ENCODE measurements at places on chromosomes 5 and 9.

- DNase-seq = no peak
- no peak overlapping the region for H3K4me3 ChIP-seq
- no peaks in the 10 kb centered on the region for H3K36me3 ChIP-seq
- H3K27ac ChIP-seq = no peak overlapping the region
Observed at GRCh38 chr5:26864061-26864460, 174.3 kb downstream of the CDH9 start.

DNA sequence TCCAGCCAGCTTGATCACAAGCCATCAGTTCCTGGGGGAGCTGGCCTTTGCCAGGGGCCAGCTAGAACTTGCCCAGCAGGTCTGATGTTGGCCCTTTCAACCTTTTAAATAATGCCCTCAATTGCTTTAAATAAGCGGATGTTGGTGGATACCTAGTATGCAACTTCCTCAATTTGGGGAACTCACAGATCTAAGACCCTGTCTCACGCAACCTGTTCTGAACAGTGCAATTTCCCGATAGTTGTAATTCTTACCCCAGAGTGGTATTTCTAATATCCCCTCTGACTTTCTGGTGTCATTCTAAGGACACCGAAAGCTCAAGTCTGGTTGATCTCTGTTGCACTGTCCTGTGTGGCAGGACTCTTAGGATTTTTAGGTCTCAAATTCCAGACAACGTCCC is 23.1 kb downstream of the GALNT12 start:
- H3K27ac ChIP-seq = no peak overlapping the region
- H3K4me1 ChIP-seq = no peaks in the 10 kb centered on the region
- H3K36me3 ChIP-seq = no peaks in the 10 kb centered on the region
- DNase-seq = no peak
- H3K4me3 ChIP-seq = no peak overlapping the region

DNA sequence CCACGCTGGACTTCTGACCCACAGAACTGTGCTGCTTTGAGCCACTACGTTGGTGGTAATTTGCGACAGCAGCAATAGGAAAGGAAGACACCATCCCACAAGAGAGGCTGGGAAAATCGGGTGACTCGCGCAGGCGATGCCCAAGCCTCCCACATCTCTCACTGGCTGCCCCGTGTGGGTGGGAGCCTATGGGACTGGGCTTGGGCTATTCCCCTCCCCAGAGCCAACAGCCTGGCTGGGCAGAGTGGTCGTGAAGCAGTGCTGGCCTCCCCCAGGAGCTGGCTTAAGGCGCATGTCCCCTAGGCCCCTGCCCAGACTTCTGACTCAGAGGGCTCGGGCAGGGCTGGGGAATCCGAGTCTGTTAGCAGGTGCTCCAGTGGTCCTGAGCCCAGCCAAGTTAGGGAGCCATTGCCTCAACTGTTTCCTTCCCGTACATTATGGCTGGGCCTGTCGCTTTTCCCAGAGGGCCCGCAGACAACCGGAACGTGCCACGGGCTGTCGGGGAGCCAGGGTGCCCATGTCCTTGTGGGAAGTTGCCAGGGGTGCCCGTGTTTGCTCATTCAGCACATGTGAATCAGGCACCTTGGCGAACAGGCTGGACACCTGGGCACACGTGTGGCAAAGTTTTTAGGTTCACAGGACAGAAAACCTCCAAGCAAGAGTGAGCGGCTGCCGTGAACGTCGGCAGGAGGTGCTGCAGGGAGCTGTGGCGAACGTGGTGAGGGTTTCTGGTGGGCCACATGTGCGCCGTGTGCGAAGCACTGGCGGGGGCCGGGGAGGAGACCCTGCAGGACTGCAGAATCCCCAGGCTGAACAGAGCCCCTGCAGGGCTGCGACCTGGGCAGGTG is 7.0 kb upstream of the RASGEF1C start:
- H3K36me3 ChIP-seq = no peaks in the 10 kb centered on the region
- no peak overlapping the region for H3K4me3 ChIP-seq
- no peak overlapping the region for H3K27ac ChIP-seq
- H3K27me3 ChIP-seq = no peaks in the 10 kb centered on the region

DNA sequence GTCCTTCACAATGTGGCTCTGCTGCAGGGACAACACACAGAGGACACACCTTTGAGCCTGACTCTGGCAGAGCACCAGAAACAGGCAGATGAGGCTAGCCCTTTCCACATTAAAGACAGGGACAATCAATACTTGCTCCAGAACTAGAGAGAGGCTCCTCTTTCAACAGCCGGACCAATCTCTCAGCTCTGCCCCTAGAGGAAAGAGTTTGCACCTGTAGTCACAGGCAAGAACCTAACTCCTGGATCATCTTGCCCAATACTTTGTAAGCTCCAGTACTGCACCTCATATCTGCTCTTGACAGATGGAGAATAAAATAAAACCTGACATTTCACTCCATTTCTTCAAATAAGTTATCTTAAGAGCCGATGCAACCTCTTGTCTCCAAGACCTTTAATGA is 52.1 kb downstream of the EPB41L4A start:
- no peaks in the 10 kb centered on the region for H3K36me3 ChIP-seq
- no peak for DNase-seq
- H3K27me3 ChIP-seq = no peaks in the 10 kb centered on the region
- no peak overlapping the region for H3K4me3 ChIP-seq
- H3K4me1 ChIP-seq = no peaks in the 10 kb centered on the region

DNA sequence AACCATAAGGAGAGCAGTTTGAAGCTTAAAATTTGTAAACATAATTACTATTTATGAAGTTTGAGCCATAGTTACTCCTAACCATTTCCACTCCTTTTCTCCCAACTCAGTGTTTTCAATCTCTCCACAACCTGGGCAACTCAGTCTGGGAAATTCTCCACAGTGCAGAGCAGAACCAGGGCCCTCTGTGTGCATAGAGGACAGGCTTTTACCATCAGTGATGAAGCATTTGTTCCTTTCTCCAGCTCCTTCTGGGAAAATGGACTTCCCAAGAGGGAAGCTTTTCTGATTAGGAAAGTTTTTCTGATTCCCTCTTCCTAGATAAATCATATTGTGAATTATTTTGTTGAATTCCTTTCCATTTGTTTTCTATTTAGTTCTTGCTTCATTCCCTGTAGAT is 132.3 kb upstream of the MPDZ start:
- no peaks in the 10 kb centered on the region for H3K27me3 ChIP-seq
- H3K36me3 ChIP-seq = no peaks in the 10 kb centered on the region
- no peak overlapping the region for H3K27ac ChIP-seq
- H3K4me1 ChIP-seq = peaks cover 5% of the 10 kb centered on the region
- H3K4me3 ChIP-seq = no peak overlapping the region

DNA sequence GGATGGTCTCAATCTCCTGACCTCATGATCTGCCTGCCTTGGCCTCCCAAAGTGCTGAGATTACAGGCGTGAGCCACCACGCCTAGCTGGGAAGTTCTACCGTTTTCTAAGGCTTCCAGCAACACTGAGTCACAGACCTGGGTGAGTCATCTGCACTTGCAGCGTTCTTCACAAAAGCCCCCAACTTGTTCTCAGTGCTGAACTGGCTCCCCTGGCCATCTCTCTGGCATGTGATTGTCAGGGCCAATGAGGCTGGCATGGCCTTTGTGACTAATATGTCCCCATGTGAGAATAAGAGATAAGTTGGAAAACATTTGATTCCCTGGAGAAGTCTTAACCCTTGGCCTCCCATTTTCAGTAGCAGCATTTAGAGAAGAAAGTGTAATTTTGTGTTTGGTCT is 124.4 kb downstream of the WDR41 start:
- peak overlapping the region; percentile 73 for H3K27ac ChIP-seq
- H3K27me3 ChIP-seq = no peaks in the 10 kb centered on the region
- no peaks in the 10 kb centered on the region for H3K36me3 ChIP-seq
- H3K4me1 ChIP-seq = peaks cover 23% of the 10 kb centered on the region
- H3K4me3 ChIP-seq = no peak overlapping the region

- no peaks in the 10 kb centered on the region for H3K27me3 ChIP-seq
- H3K36me3 ChIP-seq = no peaks in the 10 kb centered on the region
- H3K4me1 ChIP-seq = no peaks in the 10 kb centered on the region
- H3K4me3 ChIP-seq = no peak overlapping the region
- no peak for DNase-seq
Observed at GRCh38 chr5:2168601-2169429, 286.1 kb upstream of the IRX4 start.

- H3K4me1 ChIP-seq = no peaks in the 10 kb centered on the region
- DNase-seq = no peak
- no peak overlapping the region for H3K27ac ChIP-seq
- H3K27me3 ChIP-seq = no peaks in the 10 kb centered on the region
- H3K36me3 ChIP-seq = no peaks in the 10 kb centered on the region
Observed at GRCh38 chr5:82620957-82621600, 342.9 kb upstream of the RPS23 start.

GRCh38 chr9:77876091-77876490 is 155.5 kb downstream of the GNAQ start:
- H3K4me3 ChIP-seq = no peak overlapping the region
- no peak overlapping the region for H3K27ac ChIP-seq
- no peaks in the 10 kb centered on the region for H3K36me3 ChIP-seq
- DNase-seq = no peak
- H3K4me1 ChIP-seq = peaks cover 2% of the 10 kb centered on the region

DNA sequence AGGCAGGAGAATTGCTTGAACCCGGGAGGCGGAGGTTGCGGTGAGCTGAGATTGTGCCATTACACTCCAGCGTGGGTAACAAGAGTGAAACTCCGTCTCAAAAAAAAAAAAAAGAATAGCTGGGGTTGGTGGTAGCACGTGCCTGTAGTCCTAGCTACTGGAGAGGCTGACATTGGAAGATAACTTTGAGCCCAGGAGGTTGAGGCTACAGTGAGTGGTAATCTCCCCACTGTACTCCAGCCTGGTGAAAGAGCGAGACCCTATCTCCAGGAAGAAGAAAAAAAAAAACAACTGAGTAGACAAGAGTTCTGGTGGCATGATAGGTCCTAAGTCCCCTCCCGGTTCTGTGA is 26.3 kb downstream of the GOLGA2 start:
- no peak for DNase-seq
- peaks cover 6% of the 10 kb centered on the region for H3K27me3 ChIP-seq
- H3K36me3 ChIP-seq = no peaks in the 10 kb centered on the region
- H3K4me1 ChIP-seq = peaks cover 4% of the 10 kb centered on the region
- no peak overlapping the region for H3K4me3 ChIP-seq

GRCh38 chr9:80883826-80884579 is 805.3 kb downstream of the TLE1 start:
- H3K4me3 ChIP-seq = no peak overlapping the region
- H3K27ac ChIP-seq = no peak overlapping the region
- no peaks in the 10 kb centered on the region for H3K4me1 ChIP-seq

DNA sequence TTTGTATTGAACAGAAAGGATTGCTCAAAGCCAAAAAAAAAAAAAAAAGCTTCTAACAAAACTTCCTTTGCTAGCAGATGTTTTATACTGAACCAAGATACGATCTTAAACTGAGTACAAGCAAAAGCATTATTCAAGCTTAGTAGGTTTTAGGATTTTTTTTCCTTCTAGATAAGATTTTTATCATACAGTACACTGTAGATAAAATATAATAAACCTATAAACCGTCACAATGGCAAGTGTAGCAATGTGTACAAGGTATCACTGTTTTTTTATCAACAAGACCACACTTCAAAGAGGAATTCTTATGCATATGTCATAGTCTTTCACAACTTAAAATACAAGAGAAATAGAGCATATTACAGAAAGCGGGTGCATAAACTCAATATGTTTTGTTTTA is 56.5 kb upstream of the TRPM3 start:
- H3K36me3 ChIP-seq = no peaks in the 10 kb centered on the region
- H3K27me3 ChIP-seq = no peaks in the 10 kb centered on the region
- no peak overlapping the region for H3K4me3 ChIP-seq
- H3K27ac ChIP-seq = no peak overlapping the region
- no peaks in the 10 kb centered on the region for H3K4me1 ChIP-seq

- no peaks in the 10 kb centered on the region for H3K4me1 ChIP-seq
- no peak for DNase-seq
- H3K27ac ChIP-seq = no peak overlapping the region
- H3K27me3 ChIP-seq = no peaks in the 10 kb centered on the region
- H3K4me3 ChIP-seq = no peak overlapping the region
Observed at GRCh38 chr5:151267491-151268260, 14.7 kb downstream of the GM2A start.

DNA sequence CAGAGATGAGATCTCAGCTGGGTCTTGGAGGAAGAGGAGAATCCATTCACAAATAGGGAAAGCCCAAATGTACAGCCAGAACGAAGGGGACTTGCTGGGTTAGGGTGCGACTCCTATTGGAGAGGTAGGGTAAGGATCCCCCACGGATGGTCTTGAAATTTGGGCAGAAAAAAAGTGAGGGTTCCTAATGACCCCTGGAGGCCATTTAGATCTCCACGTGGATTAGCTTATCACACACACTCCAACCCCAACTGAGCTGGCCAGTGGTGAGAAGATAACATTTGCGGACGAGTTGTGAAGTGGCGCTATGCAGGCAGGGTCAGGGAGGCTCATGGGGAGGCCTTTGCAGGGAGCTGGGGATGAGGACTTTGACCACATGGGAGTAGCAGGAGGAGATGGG is 86.0 kb downstream of the FSTL4 start:
- H3K27ac ChIP-seq = no peak overlapping the region
- H3K27me3 ChIP-seq = no peaks in the 10 kb centered on the region
- no peaks in the 10 kb centered on the region for H3K4me1 ChIP-seq
- H3K36me3 ChIP-seq = no peaks in the 10 kb centered on the region
- no peak for DNase-seq
- H3K4me3 ChIP-seq = no peak overlapping the region

DNA sequence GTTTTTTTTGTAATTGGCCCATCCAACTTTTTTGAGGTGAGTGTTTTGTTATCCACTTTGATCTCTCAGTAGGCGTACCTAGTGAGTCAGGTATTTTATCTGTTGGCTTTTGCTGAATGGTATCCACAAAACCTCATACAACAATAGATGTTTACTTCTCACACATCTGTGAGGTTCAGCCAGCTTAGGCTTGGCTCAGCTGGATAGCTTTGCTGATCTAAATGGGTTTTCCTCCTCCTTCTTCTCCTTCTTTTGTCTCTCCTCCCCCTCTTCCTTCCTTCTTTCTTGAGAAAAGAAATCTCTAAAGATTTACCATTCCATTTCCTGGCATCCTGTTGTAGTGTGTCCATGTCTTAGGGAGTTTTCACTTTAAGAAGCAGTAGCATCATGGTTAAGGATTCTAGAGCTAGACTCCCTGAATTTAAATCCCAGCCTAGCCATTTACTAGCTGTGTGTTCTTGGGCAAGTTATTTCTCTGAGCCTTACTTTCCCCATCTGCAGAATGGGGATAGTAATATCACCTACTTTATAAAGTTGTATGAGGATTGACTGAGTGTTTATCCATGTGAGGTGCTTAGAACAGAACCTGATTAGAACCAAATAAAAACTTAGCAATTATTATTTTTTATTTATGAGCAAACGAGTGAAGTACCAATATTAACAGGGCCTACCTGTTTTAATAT is 126.3 kb downstream of the ARHGAP26 start:
- no peaks in the 10 kb centered on the region for H3K27me3 ChIP-seq
- H3K4me3 ChIP-seq = no peak overlapping the region
- H3K27ac ChIP-seq = no peak overlapping the region
- H3K4me1 ChIP-seq = peaks cover 2% of the 10 kb centered on the region
